ENCODE measurements at places on chromosomes 2 and 18.

- no peak for DNase-seq
Observed at GRCh38 chr18:10285283-10285640, 169.2 kb upstream of the APCDD1 start.

- DNase-seq, result no peak
Observed at GRCh38 chr2:62383846-62384245, 122.1 kb downstream of the TMEM17 start.

GRCh38 chr2:241437179-241437578 is 71.2 kb downstream of the STK25 start:
- DNase-seq, result no peak

DNA sequence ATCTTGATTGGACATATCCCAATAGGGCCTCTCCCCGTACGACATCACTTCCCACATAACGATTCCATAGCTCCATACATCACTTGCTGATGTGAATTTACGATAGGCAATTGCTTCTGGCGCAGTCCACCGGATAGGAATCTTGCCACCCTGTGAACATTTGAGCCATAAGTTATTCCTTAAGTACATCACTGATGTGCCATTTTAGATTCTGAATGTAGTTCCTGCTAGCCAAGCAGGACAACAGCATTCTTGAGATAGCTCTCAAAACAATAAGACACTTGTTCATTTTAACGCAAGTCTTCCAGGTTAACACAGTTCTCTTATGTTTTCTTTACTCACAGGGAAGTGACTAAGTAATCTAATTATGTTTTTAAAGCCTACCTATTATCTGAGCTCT is 138.0 kb downstream of the EPHA4 start:
- DNase-seq, result no peak

- DNase-seq, result no peak
Observed at GRCh38 chr2:175063741-175064140, 58.6 kb upstream of the CHN1 start.

GRCh38 chr2:30530346-30530745 is 83.3 kb downstream of the LCLAT1 start:
- no peak for DNase-seq

DNA sequence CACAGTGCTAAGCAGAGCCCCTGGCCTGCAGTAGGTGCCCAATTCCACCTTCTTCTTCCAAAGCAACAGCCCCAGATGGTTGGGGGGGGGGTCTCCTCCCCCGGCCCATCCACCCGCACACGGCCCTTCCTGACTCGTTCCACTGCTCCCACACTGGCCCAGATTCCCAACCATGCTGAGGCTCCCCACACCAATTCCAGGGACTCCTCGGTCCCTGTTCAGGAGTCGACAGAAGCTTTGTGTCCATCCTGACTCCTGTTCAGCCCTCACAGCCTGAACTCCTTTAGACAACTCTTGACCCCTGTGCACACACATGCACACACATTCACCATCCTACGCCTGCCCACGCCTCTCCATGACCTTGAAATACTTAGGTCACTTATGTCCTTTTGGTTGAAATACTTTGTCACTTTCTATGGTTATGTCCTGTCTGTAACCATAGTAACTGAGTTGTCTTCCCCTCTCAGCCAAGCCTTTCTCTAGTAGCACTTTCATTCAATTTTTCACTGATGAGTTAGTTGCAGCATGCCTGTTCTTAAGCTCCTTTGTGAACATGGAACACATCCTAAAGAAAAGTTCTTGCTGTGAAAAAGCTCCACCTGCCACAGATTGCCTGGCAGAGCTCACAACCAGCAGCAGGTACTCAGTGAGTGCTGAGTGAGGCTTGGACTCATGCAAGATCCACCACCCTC is 225.8 kb downstream of the SEPTIN10 start:
- no peak for DNase-seq

GRCh38 chr2:27074738-27075565 is 3.5 kb upstream of the EMILIN1 start:
- DNase-seq, result no peak

GRCh38 chr2:101151859-101152271 is 683 bp upstream of the TBC1D8 start:
- DNase-seq, result no peak

DNA sequence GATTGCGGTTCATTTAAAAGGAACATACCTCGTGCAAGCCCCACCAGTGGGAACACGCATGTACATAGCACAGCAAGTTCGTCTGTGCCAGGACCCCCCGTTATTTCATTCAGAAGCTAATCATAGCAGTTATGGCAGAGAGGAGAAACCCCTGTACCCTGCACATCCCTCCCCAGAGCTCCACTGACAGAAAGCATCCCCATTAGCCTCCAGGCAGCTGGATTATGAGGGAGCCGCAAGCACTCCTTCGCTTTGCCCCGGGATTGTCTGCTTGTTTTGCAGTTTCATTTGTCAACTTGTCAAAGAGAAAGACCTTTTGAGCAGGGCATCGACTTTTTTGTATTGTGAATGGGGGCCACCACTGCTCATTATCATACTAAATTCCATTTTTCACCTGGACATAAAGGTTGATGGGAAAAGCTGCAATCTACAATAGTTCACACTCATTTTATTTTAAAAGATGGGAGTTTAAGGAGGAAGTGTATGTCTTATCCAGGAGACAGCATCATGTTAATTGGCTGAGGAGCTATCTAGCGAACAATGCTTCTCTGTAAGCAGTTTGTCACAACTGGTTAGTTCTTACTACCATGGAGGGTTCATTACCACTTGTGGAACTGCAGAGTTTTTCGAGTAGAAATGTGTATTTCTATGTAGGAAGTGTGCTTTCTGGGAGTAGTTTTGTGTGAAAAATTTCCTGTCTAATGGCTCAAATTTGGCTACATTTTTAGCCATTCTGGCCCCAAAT is 255.3 kb downstream of the THSD7B start:
- no peak for DNase-seq

DNA sequence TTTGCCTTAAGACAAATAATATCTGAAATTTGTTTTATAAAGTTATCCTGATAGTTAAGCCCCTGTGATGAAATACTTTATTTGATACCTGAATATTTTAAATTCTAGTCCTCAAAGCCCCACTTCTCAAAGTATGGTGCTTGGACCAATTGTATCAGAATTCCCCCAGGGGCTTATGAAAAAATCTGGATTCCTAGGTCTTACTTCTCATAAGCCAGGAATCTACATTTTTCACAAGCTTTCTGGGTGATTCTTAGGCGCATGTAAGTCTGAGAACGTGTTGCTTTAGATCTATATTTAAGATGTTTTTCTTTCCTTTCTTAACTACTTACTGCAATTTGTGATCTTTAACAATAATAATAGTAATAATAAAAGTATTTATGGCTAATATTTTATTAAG is 53.1 kb downstream of the MYO1B start:
- DNase-seq, result no peak

- DNase-seq, result no peak
Observed at GRCh38 chr2:70706026-70706795, 61.8 kb downstream of the ADD2 start.

DNA sequence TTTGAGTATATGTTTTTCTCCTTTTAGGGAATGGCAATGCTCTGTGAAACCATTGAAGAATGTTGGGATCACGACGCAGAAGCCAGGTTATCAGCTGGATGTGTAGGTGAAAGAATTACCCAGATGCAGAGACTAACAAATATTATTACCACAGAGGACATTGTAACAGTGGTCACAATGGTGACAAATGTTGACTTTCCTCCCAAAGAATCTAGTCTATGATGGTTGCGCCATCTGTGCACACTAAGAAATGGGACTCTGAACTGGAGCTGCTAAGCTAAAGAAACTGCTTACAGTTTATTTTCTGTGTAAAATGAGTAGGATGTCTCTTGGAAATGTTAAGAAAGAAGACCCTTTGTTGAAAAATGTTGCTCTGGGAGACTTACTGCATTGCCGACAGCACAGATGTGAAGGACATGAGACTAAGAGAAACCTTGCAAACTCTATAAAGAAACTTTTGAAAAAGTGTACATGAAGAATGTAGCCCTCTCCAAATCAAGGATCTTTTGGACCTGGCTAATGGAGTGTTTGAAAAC is 82.3 kb downstream of the ACVR2A start:
- no peak for DNase-seq

DNA sequence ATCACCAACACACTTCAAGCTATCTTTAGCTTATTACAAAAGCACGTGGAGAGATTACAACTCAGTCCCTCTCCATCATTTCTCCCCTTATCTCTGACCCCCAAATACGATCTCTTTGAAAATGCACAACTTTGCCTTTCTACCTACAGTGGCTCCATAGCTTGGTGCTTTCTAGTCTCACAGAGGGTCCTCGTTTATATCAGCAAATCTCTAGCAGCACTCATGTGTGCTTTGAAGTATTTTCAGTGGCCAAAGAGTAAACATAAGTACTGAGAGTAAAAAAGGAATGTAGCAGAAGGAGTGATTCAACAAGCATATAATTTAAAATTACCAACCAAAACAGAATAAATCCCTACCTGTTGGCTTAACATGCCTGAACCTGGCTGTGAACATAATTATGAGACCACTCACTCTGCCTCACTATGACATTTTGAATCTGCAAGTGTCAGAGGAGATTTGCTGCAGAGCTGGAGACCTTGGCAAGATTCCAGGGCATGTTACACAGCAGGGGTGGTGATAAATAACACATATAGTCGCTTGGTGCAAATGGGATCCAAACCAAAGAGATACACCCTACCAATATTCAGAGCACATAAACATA is 54.6 kb downstream of the LAMA3 start:
- DNase-seq, result no peak

- no peak for DNase-seq
Observed at GRCh38 chr2:198311020-198311419, 506.6 kb downstream of the PLCL1 start.

DNA sequence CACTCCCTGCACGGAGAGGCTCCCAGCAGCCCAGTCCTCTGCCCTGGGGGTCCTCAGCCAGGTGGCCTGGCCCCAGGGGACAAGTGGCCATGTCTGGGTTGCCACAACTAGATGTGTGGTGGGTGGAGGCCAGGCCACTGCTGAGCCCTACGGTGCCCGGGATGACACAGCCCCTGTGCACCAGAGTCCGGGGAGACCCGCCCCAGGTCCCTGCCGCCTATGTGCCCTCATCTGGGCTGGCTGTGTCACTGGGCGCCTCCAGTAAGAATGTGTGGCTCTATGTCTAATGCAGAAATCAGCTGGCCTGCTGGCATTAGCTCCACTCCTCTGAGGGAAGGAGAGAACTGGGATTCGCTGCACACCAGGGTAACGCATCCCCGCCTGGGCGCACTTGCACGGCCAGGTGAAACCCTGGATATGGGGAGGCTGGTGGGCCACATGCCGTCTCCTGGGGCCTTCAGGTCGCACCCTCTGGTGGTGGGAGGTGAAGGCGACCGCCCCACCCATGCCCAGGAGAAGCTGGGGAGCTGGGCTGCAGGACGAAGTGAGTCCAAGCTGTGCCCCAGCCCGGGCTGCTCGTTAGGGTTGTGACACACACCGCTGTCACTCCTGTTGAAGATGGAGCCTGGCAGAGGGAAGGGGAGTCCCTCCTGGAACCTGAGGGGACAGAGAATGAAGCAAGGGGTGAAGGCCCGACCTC is 136.1 kb downstream of the PTGR3 start:
- DNase-seq, result no peak

DNA sequence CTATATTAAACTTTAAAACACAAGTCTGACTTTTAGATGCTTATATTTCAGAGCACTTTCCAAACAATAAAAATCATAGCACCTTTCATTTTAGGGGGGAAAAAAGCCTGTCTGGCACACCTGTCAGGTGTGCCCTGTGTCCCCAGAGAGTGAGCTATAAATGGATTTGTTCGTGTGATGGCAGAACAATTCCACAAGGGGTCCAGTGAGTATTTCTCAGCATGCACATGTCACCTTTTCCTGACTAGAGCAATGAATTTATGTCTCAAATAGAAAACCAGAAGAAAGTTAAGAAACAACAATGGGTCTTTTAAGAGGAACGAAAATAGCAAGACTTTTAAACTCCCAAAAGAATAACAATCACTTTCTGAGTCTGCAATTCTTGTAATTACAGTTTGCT is 55.9 kb downstream of the ACVR1C start:
- no peak for DNase-seq

- DNase-seq, result no peak
Observed at GRCh38 chr2:47724221-47724981, 58.5 kb upstream of the MSH6 start.

GRCh38 chr2:148983896-148984295 is 54.6 kb upstream of the LYPD6B start:
- DNase-seq, result no peak

- DNase-seq, result no peak
Observed at GRCh38 chr18:55318951-55319441, 269.0 kb downstream of the TCF4 start.

DNA sequence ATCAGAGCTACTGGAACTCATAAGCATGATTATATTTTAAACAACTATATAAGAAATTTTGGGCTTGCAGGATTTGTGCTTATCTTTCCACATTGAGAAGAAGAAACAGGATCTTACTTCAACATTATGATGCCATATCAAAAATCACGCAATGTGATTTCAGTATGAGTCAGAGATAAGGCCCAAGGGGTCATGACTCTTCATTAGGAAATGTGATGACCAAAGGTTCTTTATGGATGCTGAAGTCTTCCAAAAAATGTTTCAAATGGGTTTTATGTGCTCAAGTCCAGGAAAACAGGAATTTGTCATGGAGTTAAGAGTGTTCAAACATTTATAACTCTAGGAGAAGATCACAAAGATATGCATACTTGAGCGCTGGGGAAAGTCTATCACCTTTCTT is 7.8 kb upstream of the SERPINB2 start:
- no peak for DNase-seq

DNA sequence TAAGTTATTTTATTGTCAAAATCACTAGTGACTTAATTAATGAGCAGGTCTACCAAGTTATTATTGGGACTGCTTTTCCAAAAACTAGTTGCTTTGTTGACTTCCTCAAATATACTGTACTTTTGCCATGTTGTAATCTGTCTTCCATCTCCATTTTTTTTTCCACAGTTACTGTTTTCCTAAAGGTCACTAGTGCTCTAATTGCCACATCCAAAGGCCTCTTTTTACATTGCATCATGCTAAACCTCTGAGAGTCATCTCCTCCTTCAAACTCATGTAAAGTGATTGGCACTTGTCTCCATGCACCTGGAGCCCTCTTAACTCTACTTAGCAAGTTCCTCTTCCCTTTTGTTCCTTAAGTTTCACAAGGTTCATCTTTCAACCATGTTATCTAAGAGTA is 11.8 kb downstream of the PMAIP1 start:
- no peak for DNase-seq

DNA sequence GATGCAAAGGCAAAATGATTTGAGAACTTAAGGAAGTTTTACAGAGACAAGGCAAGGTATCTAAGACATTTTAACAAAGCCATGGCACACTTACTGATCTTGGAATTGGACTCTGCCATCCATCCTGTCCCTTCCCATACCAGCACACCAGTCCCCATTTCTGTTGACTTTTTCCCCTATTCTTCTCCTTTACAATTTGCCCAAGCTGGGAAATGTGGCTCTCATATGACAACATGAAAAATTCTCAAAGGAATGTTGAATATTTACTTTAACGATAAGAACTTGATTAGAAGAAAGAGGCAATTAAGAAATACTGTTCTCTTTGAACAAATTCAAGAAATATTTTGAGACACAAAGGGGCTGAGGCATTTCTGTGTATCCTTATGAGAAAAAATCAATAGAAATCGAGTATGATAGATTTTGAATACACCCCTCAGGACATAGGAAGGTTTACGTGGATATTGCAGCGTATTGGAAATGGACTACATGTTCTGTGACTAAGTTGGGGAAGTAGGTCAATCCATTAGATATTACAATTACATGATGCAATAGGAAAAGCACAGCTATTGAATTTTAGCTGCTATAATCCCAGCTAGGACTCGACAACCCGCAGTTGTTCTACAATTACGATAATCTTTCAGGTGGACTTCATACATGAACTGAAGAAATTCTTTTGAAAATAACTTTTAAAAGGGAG is 201.6 kb downstream of the TRIB2 start:
- DNase-seq, result no peak

All from stimulated activated CD4-positive, alpha-beta T cell treated with anti-CD3 and anti-CD28 coated beads, TNF-alpha, amount 100 ng/mL, for 24 hours (primary cell).